ENCODE measurements at places on chromosomes 7 and 10.

GRCh38 chr10:13087986-13088618 lies 11.9 kb upstream of the OPTN start:
- DNase-seq, result no peak

DNA sequence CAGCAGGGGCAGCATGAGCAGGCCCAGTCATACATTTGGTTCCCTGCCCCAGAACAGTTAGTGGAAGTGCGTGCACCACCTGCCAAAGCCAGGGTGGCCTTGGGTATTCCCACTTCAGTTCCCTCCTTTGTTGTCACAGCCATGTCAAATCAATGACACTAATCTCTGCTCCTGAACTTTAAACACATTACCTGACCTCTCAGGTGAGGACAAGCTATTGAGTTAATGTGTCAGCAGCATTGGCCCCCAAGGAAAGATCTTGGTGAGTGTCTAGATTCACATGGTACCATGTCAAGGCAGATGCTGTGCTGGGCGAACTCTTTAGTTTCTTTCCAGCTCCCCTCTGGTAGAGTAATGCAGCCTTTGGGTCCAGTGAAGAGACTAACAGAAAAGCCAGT lies 2.1 kb downstream of the CYP3A5 start:
- DNase-seq, result peak; percentile 44

DNA sequence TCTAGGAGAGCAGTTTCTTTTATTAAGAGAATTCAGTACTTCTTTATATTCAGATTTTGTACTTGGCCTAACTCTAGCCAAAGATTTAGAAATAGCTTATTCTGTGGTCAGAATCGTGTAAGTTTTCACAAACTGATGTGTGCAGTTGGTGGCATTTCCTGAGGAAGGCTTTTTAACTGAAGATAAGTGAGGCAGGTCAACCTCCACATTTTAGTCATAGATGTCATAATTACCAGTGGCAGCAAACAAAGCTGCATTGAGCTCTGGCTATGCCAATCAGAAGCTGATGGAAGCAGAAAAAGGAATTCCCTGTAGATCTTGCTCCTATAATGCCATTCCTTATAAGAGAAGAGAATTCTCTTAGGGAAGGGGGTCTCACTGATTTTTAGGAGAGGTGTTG lies 141.3 kb upstream of the SP8 start:
- DNase-seq, result no peak

GRCh38 chr7:70506434-70506833 lies 625.5 kb upstream of the GALNT17 start:
- no peak for DNase-seq

DNA sequence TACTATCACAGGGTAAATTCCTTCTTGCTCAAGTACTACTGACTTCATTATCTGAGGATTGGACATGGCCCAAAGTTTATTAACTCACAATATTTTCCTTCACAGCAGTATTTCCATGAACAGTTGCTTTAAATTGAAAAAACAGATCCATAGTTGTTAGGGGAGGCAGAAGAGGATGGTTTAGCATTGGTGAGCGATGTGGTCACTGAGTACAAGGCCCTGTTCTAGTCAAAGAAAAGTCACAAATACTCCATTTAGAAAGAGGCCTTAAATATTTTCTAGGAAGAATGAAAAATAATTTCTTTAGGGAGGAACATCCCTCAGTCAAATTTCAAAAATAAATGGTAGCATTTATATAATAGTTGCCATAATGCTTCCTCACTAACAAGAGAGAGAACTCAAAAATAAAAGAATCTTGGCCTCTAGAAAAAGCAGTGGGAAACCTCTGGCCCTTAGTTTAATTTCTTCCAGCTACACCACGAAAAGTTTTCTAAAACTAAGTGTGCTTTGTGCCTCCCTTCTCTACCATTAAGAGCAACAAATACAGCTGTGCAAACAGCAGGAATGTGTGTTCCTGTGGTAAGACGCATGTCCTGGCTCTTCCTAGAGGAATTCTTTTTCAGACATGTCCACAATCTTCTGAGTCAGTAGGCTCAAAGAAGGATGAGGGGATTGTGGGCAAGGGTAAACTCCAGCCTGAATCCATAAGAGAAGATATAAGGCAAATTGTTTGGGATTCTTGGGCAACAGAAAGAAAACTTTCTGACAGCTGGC lies 105.7 kb downstream of the HOXA1 start:
- DNase-seq, result no peak

- DNase-seq, result no peak
Observed at GRCh38 chr7:157329447-157329846, 7.4 kb upstream of the DNAJB6 start.

GRCh38 chr10:47050618-47051455 lies 139.6 kb downstream of the PTPN20 start:
- no peak for DNase-seq

DNA sequence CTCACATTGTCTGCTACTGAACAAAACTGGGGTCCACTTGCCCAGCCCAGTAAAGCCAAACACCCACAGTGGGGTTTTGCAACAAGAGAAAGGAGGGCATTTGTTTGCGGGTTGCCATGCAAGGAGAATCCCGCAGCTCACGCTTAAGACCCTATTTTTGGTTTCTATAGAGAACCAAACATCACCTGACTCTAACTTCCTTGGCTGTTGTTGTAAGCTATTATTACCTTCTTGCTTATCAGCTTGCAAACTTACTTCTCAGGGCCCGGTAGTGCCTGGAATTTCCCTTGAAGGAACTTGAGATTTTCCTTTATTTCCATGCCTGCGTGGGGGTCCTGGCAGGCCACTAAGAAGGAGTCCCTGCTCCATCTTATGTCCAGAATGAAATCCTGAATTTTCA lies 20.7 kb downstream of the IFIT3 start:
- DNase-seq, result no peak

DNA sequence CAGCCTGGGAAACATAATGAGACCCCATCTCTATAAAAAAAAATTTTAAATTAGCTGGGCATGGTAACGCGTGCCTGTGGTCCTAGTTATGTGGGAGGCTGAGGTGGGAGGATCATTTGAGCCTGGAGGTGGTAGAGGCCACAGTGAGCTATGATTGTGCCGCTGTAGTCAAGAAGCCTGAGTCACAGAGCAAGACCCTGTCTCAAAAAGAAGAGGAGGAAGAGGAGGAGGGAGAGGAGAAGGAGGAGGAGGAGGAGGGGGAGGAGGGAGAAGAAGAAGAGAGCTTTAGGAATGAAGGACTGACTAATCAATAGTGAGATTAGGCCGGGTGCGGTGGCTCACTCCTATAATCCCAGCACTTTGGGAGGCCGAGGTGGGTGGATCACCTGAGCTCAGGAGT lies 111.8 kb upstream of the KMT2E start:
- DNase-seq, result no peak

DNA sequence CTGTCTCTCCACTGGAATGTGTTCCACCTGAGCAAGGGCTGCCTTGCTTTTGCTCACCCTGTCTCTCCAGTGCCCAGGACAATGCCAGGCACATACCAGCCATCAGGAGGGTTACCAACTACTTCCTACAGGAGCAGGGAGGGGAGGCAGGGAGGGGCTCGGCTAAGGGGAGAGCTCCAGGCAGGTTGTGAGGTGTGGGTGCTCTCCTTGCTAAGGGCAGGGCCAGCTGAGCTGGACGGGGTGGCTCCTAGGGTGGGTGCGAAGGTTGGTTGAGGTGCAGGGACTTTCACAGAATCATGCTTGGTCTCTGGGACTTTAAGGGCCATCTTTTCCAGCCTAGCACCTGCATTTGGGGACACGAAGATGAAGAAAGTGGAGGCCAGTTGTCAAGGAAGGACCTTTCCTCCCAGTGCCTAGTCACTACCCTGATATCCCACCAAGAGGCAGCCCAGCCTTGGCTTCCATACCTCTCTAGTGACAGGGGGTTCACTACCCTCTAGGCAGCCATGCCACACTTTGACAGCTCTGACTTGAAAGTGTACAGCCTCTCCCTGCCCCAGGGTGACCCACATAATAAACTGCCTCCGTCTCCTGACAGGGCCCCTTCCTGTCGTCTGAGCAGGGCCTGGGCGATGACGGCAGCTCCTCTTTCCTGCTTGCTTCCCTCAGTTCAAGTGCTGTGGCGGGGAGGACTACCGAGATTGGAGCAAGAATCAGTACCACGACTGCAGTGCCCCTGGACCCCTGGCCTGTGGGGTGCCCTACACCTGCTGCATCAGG lies 46.5 kb downstream of the TSPAN15 start:
- no peak for DNase-seq

- DNase-seq, result no peak
Observed at GRCh38 chr10:99431190-99431760, 851 bp upstream of the GOT1 start.

- DNase-seq, result no peak
Observed at GRCh38 chr10:69749178-69750010, 52.3 kb upstream of the COL13A1 start.

DNA sequence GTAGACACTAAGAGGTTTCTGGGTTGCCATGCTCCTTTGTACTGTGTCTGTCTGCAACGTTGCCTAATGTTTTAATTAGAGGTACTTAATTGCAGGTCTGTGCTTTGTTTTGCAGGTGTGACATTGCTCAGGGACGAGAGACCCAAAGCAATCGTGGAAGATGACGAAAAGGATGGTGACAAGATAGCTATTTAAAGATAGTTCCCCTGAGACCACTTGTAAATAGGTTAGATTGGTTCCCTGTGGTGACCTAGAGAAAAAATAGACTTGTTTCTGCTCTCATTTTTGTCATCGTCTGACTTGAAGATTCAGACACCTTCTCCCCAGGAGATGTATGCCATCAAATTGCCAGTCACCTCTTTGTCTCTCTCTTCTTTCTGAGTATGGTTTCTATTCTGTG lies 20.1 kb downstream of the PPP1R17 start:
- no peak for DNase-seq

GRCh38 chr7:123528265-123528664 lies 6.1 kb downstream of the IQUB start:
- peak; percentile 16 for DNase-seq

DNA sequence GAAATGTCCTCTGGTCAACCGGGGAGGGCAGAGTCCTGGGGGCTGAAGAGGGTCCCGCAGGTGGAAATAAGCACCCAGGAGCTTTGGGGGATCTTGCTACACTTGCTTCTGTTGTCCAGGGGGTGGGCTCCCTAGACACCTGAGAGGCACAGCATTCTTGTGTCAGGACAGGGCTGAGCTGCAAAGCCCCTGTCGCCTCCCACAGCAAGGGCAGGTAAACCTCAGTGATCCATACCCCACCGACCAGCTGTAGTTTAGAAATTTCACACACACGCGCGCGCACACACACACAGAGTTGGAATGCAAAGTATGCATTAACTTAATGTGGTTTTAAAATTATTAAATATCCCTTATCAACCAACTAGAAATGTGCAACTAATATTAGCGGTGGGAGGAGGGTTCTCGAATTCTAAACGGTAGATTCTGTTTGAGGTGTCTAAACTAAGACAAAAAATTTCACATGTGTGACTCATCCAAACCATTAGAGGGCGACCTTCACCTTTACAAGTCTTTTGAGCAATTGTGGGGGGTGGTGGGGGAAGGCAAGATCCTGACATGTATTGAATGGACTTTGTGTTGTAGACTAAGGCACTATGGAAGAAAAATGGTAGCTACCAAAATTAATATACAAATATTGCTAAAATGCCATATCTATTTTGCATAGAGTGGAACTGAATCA lies 34.3 kb upstream of the PTF1A start:
- DNase-seq, result peak; percentile 32

GRCh38 chr7:69843653-69844052 lies 245.4 kb downstream of the AUTS2 start:
- DNase-seq, result no peak

GRCh38 chr7:142567201-142568075 lies 181.8 kb upstream of the PRSS1 start:
- no peak for DNase-seq

DNA sequence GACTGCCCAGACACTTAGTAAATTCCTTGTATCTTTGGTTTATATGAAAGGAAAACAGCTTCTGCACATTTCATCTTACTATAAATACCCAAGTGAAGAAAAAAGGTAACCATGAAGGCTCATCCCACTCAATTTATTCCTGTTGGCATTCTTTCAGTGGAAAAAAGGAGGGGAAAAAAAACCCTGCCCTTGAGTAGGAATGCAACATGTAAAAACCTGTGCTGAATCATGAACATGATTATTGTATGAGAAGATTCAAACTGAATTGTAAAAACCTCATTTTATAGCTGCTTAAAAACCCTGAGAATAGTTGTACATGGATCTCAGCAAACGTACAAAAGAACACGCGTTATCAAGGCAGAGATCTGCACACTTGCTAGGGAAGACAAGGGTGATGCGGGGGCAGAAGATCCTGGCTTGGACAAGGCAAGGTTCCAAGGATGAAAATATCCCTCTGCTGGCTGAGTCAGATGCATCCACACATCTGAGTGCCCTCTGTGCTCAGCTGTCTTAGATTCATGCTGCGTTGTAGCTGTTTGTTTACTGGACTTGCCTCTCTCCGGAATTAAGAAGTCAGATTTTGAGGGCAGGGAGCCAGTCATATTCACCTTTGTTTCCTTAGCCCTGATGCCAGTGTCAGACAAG lies 658.2 kb downstream of the PARD3 start:
- DNase-seq, result no peak

DNA sequence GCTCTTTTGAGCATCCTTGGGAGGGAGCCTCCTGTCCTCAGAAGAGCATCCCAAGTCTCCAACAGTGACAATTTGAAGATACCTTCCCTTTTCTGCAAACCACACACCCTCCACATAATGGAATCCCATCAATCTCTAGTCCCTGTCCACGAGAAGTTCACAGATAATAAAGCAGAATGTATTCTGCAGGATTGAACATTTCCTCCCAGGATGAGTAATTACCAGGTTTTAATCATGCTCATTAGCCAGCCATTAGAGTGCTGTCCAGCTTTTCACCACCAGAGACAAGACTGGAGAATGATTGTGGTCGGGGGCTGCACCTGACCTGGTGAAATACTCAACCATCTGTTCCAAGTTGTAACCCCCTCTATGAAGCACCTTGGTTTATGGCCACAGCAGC lies 958.6 kb downstream of the KCNMA1 start:
- DNase-seq, result no peak

GRCh38 chr7:111872450-111873325 lies 310.4 kb upstream of the IMMP2L start:
- no peak for DNase-seq

DNA sequence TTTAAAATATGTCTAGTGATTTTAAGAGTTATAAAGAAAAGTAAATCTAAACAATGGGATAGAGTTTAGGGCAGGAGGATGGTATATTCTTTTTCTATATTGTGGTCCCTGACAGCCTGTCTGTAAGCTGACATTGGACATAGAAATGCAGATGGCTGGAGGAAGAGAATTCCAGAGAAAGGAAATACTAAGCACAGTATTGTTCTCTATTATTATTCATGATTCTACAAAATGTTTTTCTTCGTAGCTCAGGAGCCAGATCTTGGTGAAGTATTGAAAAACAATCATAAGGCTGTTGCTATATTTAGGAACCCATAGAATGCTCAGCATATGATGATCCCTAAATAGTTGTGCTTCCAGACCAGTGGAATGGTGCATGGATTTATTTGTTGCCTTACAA lies 117.0 kb upstream of the FAM3C start:
- DNase-seq, result no peak

DNA sequence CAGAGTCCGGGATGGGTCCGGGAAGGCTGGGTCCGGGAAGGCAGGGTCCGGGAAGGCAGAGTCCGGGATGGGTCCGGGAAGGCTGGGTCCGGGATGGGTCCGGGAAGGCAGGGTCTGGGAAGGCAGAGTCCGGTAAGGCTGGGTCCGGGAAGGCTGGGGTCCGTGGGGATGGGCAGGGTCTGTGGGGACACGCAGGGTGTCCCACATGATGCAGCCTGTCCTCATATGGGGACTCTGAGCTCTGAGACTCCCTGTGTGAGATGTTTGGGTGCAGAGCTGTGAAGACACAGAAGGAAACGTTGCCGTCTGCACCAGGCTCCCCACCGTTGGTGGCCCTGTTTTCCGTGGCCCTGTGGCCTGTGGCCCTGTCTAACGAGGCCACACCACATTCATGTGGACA lies 45.7 kb upstream of the ADGRA1 start:
- no peak for DNase-seq

Data from HuH-7.5 (cell line).